ENCODE measurements at places on chromosomes 12 and 14. TPM values are rescaled to one million over a fixed set of nuclear protein-coding genes. Genes with fewer than 3 reads are reported as not detected.

- peak overlapping the region; percentile 87 for H3K27ac ChIP-seq
- no peaks in the 10 kb centered on the region for H3K27me3 ChIP-seq
These were observed 151.5 kb downstream of the PRKCH start for GRCh38 chr14:61472801-61473376.

GRCh38 chr12:75954041-75954440 lies 77.5 kb downstream of the PHLDA1 start:
- no peak overlapping the region for H3K4me3 ChIP-seq
- H3K4me1 ChIP-seq: peaks cover 44% of the 10 kb centered on the region
- DNase-seq: peak; percentile 81
- no peaks in the 10 kb centered on the region for H3K27me3 ChIP-seq
- no peaks in the 10 kb centered on the region for H3K36me3 ChIP-seq

- H3K27ac ChIP-seq: no peak overlapping the region
- peaks cover 11% of the 10 kb centered on the region for H3K4me1 ChIP-seq
- DNase-seq: peak; percentile 81
- peaks cover 79% of the 10 kb centered on the region for H3K27me3 ChIP-seq
- H3K4me3 ChIP-seq: no peak overlapping the region
These were observed 5.5 kb downstream of the KRT79 start for GRCh38 chr12:52828591-52829021.

DNA sequence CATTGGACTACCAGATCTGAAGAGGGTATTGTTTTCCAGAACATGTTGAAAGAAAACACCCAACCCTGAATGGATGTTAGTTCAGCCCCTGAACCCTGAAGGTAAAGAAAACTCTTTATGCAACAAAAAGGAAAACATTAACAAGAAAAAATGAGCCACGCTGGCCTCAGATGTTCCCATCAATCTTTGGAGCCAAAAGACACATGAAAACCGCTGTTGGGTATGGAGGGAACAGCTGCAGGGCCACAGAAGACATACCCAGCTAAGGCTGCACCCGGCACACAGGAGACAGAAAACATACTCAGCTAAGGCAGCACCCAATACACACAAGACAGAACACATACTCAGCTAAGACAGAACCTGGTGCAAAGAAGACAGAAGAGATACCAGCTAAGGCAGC lies 51.3 kb upstream of the GALNT9 start:
- no peaks in the 10 kb centered on the region for H3K36me3 ChIP-seq
- H3K27me3 ChIP-seq: peaks cover 22% of the 10 kb centered on the region
- H3K4me1 ChIP-seq: no peaks in the 10 kb centered on the region
- no peak for DNase-seq

DNA sequence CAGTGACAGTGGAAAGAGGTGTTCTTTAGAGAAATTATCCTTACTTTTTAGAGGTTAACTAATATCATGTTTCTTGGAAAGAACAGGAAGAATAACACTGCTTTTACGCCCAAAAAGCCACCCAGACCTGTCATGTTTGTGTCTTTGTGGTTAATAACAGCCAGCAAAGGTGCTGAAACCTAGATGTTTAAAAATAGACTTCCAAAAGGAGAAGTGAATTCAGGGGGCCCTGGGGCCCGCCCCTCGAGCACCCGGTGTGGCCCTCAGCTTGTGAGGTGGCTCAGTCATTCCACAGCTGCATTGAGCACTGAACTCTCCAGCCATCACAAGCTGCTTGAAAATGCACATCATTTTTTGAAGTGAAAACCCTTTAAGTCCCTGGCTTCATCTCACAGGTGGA lies 20.8 kb upstream of the AMN start:
- no peaks in the 10 kb centered on the region for H3K27me3 ChIP-seq
- H3K36me3 ChIP-seq: peaks cover 45% of the 10 kb centered on the region
- H3K4me3 ChIP-seq: no peak overlapping the region
- DNase-seq: no peak
- no peak overlapping the region for H3K27ac ChIP-seq

DNA sequence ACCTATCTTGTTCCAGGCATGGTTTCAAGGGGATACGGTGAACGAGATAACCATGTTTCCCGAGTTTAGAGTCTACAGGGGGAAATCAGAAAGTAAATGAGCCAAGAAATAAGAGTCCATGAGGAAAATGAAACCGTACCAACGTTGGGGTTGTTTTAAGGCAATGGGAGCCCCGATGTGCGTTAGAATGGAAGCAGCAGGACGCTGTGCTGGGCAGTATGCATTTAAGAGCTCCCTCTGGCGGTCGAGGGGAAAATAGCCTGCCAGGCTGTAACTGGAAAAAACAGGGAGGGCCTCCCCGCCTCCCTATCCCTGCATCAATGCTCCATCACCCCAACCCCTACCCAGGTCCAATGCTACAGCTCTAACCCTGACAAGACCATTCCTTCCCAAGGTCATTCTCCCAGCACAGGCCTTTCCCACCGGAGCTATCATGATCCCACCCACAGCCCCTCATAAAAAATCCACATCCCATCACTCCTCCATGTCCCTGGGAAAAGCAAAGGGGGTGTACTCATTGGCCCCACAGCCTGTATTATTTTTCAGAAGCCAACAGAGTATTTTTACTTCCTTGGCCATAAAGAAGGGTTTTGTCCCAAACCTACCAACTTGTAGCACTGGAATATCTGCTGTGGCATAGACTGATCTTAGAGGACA lies 226.3 kb upstream of the NOS1 start:
- H3K4me3 ChIP-seq: no peak overlapping the region
- H3K4me1 ChIP-seq: no peaks in the 10 kb centered on the region
- no peaks in the 10 kb centered on the region for H3K36me3 ChIP-seq
- DNase-seq: peak; percentile 51

DNA sequence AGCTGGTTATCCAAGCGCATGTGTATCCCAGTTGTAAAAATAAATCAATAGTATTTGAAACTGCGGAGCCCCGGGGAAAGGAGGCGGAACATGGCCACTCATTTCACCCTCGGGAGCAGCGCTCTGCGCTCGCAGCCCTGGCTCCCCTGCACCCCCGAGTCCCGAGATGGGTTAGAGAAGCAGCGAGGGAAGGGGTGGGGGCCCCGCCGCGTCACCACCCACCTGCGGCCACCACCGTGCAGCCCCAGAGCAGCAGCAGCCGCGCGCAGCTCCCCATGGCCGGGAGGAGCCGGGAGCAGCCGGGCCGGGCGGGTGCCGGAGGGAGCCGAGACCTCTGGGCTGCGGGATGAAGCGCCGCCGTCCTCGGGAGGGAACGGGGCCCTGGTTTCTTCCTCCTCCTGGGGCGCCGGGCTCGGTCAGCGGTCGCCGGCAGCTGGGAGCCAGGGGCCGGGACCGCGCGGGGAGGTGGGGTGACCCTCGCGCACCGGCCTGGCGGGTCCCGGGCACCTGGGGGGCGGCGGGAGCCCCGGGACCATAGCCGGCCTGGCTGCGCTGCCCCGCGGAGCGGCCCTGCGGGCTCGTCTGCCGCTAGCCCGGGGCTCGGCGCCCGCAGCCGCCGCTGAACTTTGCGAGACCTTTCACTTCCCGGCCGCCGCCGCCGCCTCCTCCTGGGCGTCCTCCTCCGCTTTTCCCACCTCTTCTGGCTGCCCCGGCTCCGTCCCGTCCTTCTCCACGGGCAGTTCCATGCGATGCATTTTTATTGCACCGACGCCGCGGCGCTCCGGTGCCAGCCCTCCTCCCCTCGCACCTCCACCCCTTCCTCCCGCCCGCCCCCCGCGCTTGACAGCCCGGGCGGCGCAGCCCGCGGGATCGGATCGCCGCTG lies at the start of gene NTN4:
TSS of gene NTN4 (minus strand) at position 732 of the 884 bp plus-strand sequence. CDS start at position 277, 455 bp downstream.
- H3K4me3 ChIP-seq: peak within 1 kb of the TSS; percentile 94
- no peaks in the 10 kb centered on the region for H3K27me3 ChIP-seq
- peak within 1 kb of the TSS; percentile 68 for H3K27ac ChIP-seq
- peak; percentile 54 for DNase-seq
- peaks cover 29% of the 10 kb centered on the region for H3K4me1 ChIP-seq
- peaks cover 26% of the 10 kb centered on the region for H3K36me3 ChIP-seq

- H3K4me3 ChIP-seq: no peak overlapping the region
- H3K4me1 ChIP-seq: peaks cover 52% of the 10 kb centered on the region
- H3K27ac ChIP-seq: no peak overlapping the region
- DNase-seq: no peak
These were observed 15.8 kb downstream of the KRT7 start for GRCh38 chr12:52248541-52249461.

DNA sequence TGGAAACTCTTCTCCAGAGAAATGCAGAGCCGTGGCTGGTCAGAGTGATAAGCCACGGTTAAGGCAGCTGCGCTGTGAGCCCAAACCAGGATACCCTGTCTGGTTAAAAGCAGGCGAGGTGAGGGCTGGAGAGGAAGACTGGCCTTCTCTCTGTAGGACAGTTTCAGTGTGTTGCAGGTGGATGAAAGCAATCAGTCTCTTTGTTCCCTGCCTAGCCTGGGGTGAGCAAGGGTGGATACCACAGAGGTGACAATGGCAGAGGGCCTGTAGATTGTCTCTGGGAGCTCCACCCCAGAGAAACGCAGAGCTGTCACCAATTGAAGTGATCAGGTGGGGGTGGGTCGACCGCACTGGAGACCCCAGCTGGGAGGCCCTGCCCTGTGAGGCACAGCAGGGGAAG lies 621.9 kb downstream of the LRFN5 start:
- no peaks in the 10 kb centered on the region for H3K4me1 ChIP-seq
- H3K4me3 ChIP-seq: no peak overlapping the region
- no peaks in the 10 kb centered on the region for H3K27me3 ChIP-seq
- no peak overlapping the region for H3K27ac ChIP-seq

- no peaks in the 10 kb centered on the region for H3K36me3 ChIP-seq
- H3K27ac ChIP-seq: no peak overlapping the region
- H3K4me1 ChIP-seq: no peaks in the 10 kb centered on the region
- no peaks in the 10 kb centered on the region for H3K27me3 ChIP-seq
These were observed 102.2 kb downstream of the RASSF9 start for GRCh38 chr12:85733984-85734383.

GRCh38 chr12:58967561-58967960 lies 47.3 kb upstream of the LRIG3 start:
- no peaks in the 10 kb centered on the region for H3K27me3 ChIP-seq
- peaks cover 6% of the 10 kb centered on the region for H3K4me1 ChIP-seq
- H3K4me3 ChIP-seq: no peak overlapping the region
- DNase-seq: no peak
- no peaks in the 10 kb centered on the region for H3K36me3 ChIP-seq

DNA sequence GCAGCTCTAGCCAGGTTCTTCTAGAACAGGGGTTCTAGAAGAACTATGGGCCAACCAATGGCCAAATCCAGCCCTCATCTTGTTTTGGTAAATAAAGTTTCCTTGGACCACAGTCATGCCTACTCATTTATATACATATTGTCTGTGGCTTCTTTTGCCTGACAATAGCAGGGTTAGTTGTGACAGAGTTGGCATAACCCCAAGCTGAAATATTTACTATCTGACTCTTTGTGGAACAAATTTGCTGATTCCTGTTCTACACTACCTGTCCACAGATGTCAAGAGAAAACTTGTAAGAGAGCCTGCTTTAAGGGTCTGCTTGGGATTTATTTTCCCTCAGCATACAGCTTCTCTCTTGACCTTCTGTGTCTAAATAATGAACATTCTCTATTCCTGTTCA lies 289.0 kb downstream of the KSR2 start:
- no peaks in the 10 kb centered on the region for H3K27me3 ChIP-seq
- peak overlapping the region; percentile 17 for H3K27ac ChIP-seq
- H3K4me3 ChIP-seq: no peak overlapping the region
- H3K36me3 ChIP-seq: no peaks in the 10 kb centered on the region
- peaks cover 25% of the 10 kb centered on the region for H3K4me1 ChIP-seq

- DNase-seq: peak; percentile 21
- H3K4me3 ChIP-seq: no peak overlapping the region
- H3K27me3 ChIP-seq: no peaks in the 10 kb centered on the region
- H3K27ac ChIP-seq: no peak overlapping the region
These were observed 262.6 kb upstream of the BTG1 start for GRCh38 chr12:92408072-92408900.

- H3K4me1 ChIP-seq: no peaks in the 10 kb centered on the region
- no peak for DNase-seq
- no peak overlapping the region for H3K27ac ChIP-seq
- 0 out of 2 replicates have a peak, but pooled peaks cover 2% of the 10 kb centered on the region for H3K27me3 ChIP-seq
- H3K36me3 ChIP-seq: no peaks in the 10 kb centered on the region
These were observed 271.1 kb upstream of the LRIG3 start for GRCh38 chr12:59191372-59191771.

DNA sequence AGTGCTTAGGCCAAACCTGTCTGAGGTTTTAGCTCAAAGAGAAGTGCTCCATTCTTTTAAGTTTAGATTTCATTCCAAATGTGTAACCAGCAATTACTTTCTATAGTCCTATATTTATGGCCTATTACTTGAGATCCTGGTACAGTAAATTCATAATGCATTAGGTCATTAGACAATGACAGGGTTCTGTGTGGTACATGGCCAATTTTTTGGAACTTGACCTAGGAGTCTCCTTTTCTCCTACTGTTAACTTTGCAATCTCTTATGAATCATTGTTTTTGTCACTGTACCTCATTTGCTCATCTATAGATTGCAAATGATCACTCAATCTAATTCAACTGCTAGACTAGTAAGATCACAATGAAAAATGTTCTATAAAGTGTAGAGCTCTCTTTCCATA lies 136.7 kb downstream of the PDE3A start:
- H3K4me1 ChIP-seq: no peaks in the 10 kb centered on the region
- DNase-seq: no peak
- no peak overlapping the region for H3K4me3 ChIP-seq
- no peaks in the 10 kb centered on the region for H3K36me3 ChIP-seq

DNA sequence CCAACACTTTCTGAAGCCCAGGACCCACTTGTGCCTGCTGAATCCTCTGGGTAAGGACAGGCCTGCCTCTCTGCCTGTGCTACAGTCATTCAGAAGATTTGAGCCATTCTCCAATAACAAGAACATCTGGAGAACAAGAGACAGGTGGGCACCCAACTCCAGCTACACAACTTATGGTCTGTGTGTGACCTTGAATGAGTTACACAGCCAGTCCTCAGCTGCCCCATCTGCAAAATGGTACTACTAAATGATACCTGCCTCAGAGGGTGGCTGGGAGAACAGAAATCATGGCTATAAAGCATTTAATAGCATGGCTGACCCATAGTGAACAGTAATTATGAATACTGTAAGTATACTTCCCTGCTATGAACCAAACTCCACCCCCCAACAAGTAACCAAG lies 4.2 kb downstream of the CKAP4 start:
- H3K4me3 ChIP-seq: no peak overlapping the region
- DNase-seq: peak; percentile 14
- no peak overlapping the region for H3K27ac ChIP-seq
- peaks cover 76% of the 10 kb centered on the region for H3K36me3 ChIP-seq

The IFNG-AS1 gene
- not detected for total RNA-seq

The SLCO1A2 gene
- not detected for total RNA-seq

The SPTB gene
- total RNA-seq: 2.0 TPM

The SPX gene
- total RNA-seq: 1.1 TPM
